ENCODE measurements at places on chromosomes 7 and 10.

GRCh38 chr7:31408140-31408729, 67.7 kb upstream of the NEUROD6 start:
- no peak for DNase-seq

DNA sequence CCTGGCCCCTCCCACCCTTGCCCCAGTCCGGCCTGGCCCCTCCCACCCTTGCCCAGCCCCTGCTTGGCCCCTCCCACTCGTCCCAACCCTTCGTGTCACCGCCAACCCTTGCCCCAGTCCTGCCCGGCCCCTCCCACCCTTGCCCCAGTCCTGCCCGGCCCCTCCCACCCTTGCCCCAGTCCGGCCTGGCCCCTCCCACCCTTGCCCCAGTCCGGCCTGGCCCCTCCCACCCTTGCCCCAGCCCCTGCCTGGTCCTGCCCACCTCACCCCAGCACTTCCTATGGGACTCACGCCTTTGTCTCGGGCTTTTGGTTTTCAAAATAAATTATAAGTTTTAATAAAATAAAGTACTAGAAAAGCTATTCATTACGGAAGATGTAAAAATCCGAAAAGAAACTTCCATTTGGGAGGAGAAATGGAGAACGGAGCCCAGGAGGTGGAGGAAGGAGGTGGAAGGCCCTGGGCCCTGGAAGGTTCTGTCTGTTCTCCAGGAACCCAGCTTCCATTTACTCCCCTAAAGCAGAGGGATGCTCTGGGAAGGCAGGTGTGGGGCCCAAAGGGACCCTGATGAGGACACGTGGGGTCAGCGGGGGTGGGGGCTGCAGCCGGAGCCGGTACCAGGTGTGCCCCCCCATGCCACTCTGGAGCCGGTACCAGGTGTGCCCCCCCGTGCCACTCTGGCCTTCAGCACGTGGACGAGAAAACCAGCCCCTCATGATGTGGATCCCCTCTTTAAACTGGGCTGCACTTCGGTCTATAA, 52.2 kb downstream of the PWWP2B start:
- no peak for DNase-seq

DNA sequence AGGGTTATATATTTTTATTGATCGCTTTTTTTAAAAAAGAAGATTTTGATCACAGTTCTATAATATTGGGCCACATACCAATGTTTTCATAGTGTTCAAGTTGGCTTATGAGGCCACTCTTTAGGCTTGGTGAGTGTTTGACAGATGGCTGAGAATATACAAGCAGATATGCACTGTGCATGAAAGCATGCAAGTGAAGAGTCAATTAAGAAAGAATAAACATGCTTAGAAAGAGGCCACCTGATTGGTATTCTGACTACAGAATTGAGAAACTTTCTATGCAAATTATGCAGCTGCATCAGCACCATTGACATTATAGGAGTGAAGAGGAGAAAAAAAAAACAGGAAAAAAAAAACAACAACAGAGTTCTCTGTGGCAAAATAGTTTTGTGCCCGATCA, 39.9 kb downstream of the CABCOCO1 start:
- DNase-seq, result no peak

- no peak for DNase-seq
Measured at GRCh38 chr7:16223963-16224707, 197.2 kb downstream of the CRPPA start.

DNA sequence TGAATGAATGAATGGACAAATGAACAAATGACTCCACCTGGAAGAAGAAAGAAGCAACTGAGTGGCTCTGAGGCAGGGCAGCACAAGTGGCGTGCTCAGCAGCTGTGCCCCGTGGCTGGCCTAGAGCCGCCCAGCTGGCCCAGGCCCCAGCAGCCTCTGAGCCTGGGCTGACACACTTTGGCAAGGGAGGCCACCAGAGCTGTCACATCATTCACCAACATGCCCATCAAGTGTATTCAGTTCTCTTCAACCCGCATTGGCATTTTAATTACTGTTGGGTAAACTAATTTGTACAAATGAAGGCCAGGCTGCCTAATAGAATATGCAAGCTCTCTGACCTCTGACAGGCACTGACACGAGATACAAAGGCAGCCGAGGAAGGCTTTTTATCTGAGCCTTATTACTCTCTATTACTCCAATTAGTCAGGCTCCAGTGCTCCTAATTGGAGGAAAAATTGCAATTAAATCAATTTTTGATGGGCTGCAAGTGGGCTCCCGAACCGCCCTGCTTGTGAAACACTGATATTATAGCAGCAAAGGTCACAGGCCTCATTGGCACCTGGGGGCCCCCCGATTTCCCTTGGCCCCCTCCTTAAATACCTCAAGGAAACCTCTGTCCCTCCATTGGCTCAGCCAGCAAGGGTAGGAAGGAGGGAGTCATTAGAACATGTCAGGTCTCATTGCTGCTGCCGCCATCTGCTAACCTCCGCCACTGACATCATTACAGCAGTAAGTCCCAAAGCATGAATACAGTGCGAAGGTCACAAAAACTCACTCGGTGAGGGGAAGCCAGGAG, 41.9 kb downstream of the DPCD start:
- DNase-seq, result no peak

- DNase-seq, result no peak
Measured at GRCh38 chr10:66239062-66239461, 686.8 kb upstream of the LRRTM3 start.

GRCh38 chr7:20330928-20331909, 519 bp downstream of the ITGB8 start:
- DNase-seq, result no peak
